HCT116 (cell line): ENCODE measurements at places on chromosomes 13 and 19.

DNA sequence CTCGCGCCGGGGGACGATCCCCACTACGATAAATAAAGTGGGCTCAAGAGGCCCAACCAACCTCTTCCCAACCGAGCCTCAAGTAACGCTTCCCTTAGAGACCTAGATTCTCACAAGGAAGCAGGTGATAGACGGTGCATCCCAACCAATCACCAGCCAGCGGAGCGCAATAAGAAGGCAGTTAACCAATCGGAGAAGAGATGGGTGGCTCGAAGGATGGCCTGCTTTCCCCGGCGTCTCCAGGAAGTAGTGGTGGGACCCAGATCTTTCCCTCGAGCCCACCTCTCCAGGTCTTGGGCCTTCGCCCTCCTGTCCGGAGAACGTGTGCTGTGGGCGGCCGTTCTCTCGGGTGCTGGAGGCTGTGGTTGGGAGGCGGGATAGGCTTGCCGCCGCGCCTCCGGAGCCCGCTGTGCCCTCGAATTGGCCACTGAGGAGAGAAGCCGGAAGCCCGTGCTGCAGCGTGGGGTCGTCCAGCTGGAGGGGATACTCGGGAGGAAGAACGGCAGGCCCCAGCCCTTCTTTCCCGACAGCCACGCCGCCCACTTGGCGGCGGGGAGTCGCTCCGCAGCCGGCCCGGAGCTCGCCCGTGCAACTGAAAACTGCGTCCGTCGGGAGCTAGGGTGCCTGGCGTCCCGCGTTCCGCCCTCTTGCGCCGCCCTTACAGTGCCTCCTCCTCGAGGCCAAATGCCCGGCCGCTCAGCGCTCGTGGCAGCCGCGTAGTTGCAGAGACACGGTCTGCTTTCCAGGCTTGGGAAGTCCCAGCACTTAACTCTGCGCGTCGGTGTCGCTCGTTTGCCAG, at the start of gene RNF6:
Gene RNF6, minus strand, starts transcription at position 594 of the 799 bp plus-strand sequence. CDS start 2,665 bp downstream, outside the sequence.
- DNase-seq, result peak; percentile 96

DNA sequence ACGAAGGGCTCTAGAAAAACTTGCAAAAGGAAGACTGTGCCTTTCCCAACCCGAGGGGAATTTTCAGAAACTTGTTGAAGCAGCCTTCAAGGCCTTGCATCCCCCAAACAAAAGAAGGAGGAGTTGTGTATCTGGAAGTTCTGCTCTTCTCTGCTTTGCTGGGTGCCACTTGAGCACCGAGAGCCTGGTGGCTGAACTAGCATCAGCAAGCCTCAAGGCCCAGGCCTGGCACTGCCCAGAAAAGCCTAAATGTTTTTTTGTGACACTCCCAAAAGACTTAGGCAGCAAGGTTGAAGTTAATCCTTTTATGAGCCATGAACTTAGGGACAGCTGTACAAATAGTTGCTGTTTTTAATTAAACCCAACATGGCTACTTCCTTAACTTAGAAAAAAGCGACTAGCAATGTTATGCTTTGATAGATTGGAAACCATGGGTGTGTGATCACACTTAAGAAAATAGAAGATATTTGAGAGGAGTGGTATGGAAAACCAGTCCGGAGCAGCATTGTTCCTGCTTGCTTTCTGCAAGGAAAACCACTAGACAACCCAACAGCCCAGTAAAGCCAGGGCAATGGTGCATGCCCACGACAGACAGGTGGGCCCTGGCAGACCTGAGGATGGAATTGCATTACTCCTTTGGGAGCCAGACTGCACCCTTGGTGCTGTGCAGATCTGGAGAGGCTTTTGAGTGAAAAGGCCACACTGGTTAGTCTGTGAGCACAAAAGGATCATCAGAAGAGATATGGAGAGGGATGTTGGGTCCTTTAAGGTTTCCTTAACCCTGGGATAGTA, 788 bp upstream of the DLEU7 start:
- no peak for DNase-seq

- DNase-seq, result no peak
Observed at GRCh38 chr13:48828962-48829411, 146.7 kb upstream of the FNDC3A start.

- no peak for DNase-seq
Observed at GRCh38 chr19:7137120-7137519, 67.6 kb downstream of the ZNF557 start.

DNA sequence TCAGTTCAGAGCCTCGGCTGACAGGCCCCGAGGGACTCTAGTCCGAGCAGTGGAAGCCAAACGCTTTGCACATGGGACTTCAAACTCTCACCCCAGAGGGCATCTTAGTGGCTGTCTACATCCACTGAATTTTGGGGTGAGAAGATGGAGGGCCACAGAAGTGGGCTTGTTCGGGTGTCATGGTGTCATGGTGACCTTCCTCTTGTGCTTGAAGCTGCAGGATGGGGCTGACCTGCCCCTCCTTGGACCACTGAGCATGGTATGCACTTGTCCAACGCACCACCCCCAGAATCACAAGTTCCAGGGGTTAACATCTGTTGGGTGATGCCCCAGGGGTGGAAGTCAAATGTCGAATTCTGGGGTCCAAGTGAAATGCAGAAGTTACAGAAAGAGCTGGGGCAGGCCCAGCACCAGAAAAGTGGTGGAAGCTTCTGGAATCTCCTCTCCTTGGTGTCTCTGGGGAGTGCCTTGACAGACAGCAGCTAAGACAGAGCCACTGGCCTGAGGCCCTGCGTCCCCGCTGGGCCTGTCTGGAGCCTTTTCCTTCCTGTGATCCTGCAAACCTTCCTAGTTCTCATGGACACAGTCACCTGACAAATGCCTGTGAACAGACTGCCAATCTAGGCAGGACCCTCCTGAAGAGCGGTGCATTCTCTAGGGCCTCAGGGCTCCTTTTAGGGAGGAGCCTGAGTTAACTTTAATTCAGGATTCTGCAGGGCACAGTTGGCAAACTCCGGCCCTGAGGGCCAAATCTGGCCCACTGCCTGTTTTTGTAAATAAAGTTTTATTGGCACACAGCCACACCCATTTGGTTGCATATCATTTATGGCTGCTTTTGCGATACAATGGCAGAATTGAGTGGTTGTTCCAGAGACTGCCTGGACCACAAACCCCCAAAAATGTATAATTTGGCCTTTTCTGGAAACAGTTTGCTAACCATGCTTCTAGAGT, 65.1 kb upstream of the RANBP3 start:
- DNase-seq, result no peak

- no peak for DNase-seq
Observed at GRCh38 chr13:112793545-112794445, 104.0 kb downstream of the ATP11A start.

DNA sequence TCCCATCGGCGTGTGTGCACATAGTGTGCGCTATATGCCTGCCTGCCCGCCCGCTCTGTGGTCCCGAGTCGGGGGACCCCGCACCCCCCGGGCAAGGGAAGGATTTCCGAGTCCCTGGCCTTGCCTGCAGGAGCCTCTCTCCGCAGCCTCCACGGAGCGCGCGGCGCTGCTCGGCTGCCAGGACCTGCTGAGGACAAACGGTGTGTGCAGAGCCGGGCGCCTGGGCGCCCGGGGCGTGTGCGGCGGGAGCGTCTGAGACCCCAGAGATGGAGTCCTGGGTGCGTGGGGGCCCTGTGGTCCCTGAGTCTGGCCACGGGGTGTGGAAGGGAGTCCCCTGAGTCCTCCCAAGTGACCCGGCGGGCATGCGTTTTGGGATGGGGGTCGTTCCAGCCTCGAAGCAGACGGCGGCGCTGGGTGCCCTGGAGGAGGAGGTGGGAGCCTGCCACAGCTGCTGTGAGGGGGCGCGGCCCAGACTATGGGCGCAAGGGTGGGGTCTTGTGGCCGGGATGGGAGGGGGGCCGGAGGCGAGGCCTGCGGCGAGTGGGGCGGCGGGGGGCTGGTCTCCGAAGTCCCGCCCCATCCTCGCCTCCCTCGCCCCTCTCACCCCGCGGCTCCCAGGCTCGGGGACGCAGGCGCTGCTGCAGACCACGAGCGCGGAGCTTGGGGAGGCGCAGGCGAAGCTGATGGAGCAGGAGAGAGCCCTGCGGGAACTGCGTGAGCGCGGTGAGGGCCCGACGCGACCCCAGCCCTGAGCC, 25.3 kb downstream of the CLEC4M start:
- DNase-seq, result no peak

- DNase-seq, result no peak
Observed at GRCh38 chr19:49916839-49917733, 11.9 kb upstream of the ATF5 start.

DNA sequence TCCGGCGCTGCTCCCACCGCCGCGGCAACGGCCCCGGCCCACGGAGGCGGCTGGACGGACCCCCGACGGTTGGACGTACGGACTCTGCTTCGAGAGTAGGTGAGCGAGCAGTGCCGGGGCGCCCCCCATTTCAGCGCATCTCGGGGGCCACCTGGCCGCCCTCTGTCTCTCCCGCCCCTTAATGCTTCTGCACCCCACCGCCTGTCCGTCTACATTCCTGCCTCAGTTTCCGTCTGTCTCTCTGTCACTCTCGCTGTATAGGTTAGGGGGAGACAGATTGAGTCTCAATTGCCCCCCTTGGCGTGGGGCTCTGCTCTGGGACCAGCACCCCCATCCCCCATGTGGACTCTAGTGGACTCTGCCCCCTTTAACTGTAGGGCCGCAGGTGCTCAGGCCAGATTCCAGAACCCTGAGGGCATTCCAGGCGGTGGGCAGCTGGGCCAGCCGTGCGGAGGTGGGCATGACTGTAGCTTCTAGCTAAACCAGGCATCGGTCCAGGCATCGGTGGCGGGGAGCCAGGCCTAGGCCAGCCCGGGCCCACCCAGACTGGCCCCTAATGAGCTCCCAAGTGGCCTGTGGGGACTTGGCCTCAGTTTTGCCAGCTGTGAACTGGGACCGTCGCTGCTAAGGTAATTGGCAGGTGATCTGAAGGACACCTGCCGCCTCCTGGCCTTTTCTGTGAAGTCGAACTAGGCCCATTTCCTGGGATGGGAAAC, 373 bp downstream of the TNFAIP8L1 start:
- no peak for DNase-seq

GRCh38 chr19:1874554-1875185, 10.6 kb downstream of the ABHD17A start:
- DNase-seq, result no peak

- no peak for DNase-seq
Observed at GRCh38 chr13:25840261-25840660, 211.6 kb downstream of the SHISA2 start.

DNA sequence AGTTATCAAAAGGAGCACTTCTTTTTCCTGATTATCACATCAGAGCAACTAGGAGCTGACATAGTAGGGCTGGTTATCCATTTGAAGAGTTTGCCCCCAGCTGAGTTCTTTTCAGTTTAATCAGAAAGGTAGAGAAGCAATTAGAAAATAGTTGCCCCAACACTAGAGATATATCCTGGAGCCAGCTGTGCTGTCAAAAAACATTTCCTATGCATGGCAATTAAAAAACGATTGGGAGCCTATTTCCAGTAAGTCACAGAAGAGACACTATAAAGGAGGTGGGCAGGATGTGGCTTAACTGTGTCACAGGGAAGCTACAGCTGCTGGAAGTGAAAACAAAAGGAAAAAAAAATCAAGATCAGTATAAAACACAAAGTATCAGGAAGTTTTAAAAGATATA, 155.7 kb upstream of the SLITRK1 start:
- no peak for DNase-seq

GRCh38 chr19:48598996-48599700, 7.4 kb upstream of the SPACA4 start:
- DNase-seq, result no peak

GRCh38 chr13:107969546-107969945, 245.8 kb downstream of the LIG4 start:
- no peak for DNase-seq

DNA sequence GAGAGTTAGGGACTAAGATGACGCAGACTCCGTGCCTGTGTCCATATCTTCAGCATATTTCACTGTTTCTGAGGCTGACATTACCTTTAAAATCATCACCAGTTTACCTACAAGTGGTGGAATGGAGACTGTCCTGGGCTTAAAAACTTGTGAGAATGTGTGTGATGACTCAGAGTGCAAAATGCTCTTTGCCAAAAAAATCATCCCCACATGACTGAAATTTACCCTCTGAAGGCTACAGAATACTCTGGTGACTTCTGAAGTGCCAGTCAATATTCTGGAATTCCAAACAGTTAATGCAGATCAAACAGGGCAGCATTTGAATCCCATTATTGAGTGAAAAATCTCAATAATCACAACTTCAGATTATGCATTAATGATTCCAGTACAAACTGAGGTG, 901.4 kb downstream of the EFNB2 start:
- no peak for DNase-seq

GRCh38 chr13:108408672-108409071, 139.2 kb downstream of the TNFSF13B start:
- no peak for DNase-seq

DNA sequence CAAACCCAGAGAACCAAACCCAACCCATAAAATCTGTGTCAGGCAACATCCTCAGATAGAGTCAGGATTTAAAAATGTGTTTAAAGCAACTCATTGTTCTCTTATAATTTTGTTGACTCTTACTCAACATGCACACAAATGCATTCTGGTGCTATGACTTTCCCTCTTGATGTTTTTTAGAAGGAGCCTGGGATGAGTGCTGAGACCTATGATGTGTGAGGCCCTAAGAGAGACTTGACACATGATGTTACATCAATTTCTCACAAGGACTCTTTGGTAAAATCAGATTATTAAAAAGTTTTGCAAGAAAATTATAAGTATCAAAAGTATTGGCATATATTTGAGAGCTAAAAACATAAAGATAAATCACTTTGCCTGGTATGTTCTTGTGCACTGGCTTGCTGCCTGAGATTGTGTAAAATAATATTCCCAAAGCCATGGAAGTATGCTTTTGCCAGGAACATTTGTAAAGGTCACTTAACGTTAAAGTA, 173.9 kb downstream of the DCLK1 start:
- DNase-seq, result no peak

DNA sequence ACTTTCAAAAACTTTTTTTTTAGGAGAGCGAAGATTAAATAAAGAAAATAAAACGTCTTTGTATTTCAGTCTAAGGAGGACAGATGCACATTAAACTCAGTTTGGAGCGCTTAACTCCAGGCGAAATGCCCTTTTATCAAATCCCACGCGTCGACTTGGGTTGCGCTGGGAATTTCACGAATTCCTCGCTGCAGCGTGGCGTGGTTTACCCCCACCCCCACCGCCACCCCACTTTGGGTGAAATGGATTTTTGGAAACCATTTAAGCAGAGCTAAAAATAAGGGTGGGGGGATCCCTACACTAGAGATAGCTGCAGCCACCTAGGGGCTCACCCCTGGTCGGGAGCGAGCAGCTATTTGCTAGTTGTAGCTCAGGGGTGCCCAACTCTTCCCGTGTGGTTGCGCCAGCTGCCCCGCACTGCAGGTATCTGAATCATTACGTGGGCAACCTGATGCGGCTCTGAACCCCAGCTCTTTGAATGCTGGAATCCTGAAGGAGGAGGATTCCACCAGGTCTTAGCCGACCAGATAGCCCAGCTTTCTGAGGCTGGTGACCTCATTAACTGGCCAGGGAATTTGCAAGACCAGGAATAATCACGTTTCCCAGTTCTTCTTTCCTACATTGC, 6.5 kb upstream of the TSHZ3 start:
- DNase-seq, result no peak

DNA sequence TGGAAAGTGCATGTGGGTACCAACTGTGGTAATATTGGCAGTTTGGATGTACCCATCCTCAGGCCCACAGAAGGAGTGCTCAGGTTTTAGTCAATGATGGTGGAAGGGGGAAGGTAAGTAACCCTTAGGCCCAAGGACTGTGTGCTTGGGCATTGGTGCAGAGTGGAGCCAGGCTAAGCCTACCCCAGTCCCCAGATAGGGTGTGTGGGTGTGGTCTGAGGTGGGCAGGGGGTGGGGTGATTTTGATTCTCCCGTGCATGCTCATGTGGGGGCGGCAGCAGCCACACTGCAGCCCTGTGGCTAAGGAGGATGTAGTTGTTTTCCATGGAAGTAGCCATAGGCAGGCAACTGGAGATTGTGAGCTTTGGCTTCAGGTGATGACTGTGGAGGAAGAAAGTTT, 2197.3 kb downstream of the PCDH9 start:
- no peak for DNase-seq
